Right renal cortex interstitium (tissue), 3 donors: ENCODE measurements at places on chromosomes 11 and 22.

- DNase-seq, result no peak
These were observed 39.8 kb downstream of the KREMEN1 start for GRCh38 chr22:29112681-29113080.

GRCh38 chr11:18111005-18111404 lies 5.1 kb upstream of the SAAL1 start:
- DNase-seq, result no peak

DNA sequence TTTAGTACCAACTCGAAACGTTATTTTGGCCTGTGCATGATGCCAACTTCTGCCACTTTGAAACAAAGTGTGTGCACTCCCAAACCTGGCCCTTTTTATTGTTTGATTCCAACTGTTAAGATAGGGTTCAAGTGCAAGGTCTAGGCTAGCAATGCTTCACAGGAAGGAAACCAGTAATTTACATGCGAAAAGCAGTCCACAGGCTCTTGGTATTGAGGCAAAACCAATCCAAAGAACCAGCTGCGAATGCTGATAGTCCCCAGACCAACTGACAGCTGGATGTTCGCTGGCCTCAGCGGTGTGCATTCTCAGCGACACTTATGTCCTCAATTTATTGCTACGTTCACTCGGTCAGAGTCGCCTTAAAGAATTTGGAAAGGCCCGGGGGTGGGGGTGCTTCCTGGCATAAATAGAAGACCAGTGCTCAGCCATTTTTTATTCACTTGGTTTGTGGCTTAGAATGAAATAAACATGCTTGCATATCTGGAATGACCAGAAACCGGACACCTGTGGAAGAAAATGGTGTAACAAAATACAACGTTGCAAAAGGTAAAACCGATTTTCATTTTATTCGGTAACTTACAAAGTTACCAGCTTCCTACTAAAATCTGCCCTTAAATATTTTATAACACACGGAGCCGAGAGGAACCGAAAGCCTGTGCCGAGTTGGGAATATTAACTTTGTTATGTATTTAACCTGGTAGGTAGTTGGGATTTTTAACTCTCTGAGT lies 1.6 kb downstream of the CPT1A start:
- no peak for DNase-seq

DNA sequence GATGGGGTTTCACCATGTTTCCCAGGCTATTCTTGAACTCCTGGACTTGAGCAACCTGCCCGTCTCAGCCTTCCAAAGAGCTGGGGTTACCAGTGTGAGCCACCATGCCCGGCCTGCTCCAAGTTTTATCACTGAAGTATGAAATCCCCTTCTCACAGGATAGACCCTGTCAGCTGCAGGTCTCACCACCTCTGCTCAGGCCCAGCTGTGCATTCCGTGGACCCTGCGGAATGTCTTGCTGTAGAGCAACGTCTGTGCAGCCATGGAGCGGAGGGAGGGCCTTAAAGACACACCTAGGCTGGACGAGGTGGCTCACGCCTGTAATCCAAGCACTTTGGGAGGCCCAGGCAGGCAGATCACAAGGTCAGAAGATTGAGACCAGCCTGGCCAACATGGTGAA lies 625.4 kb downstream of the BRD1 start:
- DNase-seq, result no peak

GRCh38 chr11:27291954-27292636 lies 70.9 kb downstream of the CCDC34 start:
- DNase-seq, result no peak

DNA sequence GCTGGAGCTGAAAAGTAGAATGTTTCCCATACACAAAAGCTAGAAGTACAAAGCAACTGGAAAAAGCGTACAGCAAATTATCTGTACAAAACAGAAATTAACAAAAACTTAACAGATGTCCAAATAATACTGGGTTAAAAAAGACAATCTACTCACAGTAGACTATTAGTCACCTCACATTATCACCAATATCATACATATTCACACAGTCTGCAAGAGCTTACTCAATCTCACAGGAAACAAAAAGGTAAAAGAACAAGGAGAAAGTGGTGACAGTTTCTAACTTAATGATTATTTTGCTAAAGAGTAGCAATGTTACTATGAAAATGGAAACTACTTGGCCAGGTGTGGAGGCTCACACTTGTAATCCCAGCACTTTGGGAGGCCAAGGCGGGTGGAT lies 11.9 kb downstream of the CELF1 start:
- no peak for DNase-seq

- DNase-seq, result peak; percentile 32
These were observed at the start of gene SERPING1 for GRCh38 chr11:57597461-57597915. TSS of gene SERPING1 (plus strand) at chr11:57597685. CDS start at chr11:57598271, 586 bp downstream.

- DNase-seq, result no peak
These were observed 205.4 kb downstream of the FAM76B start for GRCh38 chr11:95584180-95584579.

DNA sequence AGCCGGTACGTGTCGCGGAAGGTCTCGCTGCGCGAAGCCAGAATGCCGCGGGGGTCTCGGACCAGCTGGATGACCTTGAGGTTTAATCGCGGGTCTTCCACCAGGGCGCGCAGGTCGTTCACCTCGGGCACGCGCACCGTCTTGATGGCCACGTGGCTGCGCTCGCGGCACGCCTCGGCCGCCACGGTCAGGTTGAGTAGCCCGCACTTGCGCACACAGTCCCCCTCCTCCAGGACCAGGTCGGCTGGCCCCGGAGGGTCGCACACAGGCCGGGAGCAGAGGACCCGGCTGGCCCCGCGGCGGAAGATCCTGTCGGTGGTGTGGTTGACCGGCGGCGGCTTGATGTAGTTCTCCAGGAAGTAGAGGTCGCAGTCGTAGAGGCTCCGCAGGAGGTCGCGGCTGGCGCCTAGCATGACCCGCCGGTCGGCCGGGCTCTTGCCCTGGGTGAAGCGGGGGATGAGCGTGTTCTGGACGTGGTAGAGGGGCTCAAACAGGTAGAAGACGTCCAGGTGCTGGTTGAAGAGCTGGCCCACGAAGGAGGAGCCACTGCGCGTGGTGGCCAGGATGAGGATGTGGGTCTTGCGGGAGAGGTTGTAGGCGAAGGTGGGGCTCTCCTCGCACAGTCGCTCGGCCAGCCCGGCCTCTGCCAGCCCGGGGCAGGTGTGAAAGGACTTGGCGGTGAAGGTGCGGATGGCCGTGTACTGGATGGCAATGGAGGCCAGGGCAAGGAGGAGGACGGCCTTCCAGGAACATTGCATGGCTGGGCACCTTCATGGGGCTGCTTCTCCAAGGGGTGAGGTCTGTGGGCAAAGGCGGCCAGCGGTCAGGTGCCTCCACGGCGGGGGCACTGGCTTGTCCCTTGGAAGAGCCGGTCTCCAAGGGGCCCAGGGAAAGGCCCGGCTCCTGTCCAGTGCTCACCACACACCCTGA lies 15.0 kb downstream of the CHST1 start:
- DNase-seq, result no peak

DNA sequence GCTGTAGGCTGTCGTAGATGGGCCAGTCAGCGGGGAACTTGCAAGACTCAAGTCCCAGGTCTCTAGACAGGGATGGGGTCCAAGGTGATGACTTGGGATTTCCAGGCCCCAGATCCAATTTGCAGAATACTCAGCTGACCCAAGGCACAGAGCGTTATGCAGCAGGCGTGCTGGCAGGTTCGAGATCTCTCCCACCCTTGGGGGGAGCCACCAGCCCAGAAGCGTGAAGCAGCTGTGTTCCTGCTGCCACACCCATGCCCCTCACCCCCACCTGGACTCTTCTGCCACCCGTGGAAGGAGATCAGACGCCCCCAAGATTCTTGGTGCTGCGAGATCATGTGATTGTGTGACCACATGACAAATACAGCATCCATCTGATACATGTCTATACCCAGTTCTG lies 142.6 kb downstream of the BRD1 start:
- no peak for DNase-seq

DNA sequence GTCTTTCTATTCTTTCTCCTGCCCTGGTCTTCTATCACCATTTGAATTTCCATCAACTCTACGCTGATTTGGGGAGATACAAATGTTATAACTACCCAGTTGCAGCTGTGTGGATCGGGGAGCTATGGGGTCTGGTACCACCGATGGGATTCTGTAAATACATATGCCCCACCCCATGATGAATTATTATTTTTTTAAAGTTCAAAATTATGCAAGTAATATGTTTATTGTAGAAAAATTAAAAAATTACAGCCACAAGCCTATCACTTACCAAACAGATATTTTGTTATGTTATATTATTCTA lies 52.4 kb upstream of the CLMP start:
- no peak for DNase-seq

GRCh38 chr11:60155931-60156330 lies 27.0 kb downstream of the MS4A6A start:
- DNase-seq, result no peak

DNA sequence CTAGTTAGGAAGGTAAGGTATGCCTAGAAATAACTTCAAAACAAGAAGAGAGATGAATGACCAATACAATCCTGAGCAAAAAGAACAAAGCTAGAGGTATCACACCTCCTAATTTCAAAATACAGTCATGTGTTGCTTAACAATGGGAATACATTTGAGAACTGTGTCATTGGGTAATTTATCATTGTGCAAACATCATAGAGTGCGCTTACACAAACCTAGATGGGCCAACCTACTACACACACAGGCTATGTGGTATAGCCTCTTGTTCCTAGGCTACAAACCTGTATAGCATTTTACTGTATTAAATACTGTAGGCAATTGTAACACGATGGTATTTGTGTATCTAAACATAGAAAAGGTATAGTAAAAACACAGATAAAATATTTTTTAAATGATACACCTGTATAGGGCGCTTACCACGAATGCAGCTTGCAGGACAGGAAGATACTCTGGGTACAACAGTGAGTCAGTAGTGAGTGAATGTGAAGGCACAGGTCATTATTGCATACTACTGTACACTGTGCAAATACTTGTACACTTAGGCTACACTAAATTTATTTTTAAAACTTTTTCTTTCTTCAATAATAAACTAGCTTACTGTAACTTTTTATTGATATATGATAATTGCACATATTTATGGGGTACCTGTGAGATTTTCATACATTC lies 48.2 kb downstream of the STK33 start:
- DNase-seq, result no peak

GRCh38 chr11:96322775-96323641 lies 20.0 kb downstream of the MAML2 start:
- DNase-seq, result no peak

GRCh38 chr22:45478108-45478771 lies 24.4 kb upstream of the FBLN1 start:
- no peak for DNase-seq

- DNase-seq, result no peak
These were observed 101.3 kb upstream of the E2F8 start for GRCh38 chr11:19342036-19342435.

GRCh38 chr11:86101941-86102407 lies 33.1 kb upstream of the PICALM start:
- no peak for DNase-seq

GRCh38 chr22:37276776-37277175 lies 5.5 kb upstream of the CYTH4 start:
- no peak for DNase-seq

- no peak for DNase-seq
These were observed 27.9 kb upstream of the SLC36A4 start for GRCh38 chr11:93225662-93226061.

DNA sequence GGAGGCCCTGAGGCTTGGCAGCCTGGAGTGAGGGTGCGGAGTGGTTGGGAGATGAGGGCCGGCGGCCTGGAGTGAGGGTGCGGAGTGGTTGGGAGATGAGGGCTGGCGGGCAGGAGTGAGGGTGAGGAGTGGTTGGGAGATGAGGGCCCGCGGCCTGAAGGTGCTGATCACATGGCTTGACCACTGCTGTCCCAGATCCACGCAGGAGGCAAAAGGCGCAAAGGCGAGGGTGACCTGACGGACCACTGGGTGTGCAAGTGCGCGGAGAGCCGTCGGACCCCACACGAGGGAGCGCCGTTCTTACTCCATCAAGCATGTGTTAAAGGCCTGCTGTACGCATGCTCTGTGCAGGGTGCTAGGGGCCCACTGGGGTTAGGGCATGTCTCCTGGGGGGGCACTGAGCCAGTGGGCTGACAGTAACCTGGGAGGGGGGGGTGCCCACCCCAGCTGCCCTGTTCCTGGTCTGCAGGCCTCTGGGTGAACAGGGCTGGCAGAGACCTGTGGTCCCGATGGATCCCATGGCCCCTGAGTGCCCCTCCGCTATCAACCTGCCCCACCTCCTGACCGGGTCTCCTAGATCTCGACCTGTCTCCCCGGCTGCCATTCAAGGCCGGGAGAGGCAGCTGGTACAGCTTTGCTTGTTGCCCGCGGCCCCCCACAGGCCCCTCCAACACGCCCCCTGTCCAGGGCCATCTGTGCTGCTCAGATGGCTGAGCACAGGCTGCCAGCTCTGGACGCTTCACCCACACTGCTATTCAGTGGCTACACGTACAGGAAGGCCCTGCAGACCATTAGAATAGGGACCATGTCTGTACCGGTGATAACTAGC lies 21.1 kb downstream of the MRGPRD start:
- DNase-seq, result no peak

DNA sequence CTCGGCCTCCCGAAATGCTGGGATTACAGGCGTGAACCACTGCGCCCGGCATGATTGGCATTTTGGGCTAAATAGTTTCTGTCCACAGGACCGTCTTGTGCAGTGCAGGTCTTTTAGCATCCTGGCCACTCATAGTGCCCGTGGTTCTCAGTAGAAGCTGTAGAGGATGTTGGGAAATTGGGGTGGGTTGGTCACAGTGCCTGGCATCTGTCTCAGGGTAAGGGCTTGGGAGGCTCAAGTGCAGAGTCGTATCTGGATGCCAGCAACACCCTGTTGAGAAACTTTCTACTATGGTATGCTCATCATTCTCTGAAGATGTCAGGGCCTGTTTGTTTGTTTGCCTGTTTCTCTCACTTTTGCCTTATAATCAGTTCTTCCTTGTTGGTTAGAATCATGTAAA lies 21.9 kb downstream of the UBE2L3 start:
- no peak for DNase-seq

DNA sequence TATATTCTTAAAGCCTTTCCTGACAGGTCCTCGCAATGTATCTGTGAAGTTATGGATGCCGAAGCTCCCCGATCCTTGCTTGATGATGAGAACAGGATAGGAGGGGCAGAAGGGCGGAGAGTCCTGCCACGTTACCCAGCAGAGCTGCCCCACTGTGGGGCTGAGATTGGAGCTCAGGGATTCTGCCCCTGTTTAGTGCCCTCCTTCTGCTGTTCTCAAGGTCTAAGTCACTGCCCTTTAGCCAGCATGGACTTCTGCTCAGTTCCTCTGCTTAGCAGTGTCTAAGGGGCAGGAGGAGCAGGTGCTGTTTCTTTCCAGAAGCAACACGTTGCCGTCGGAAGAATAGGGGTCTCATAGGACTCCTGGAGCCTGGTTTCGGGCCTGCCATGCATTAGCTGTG lies 164.2 kb upstream of the B3GAT1 start:
- DNase-seq, result no peak

- DNase-seq, result no peak
These were observed 168.5 kb downstream of the NAV2 start for GRCh38 chr11:19881177-19881576.

- peak; percentile 36 for DNase-seq
These were observed 51.8 kb downstream of the C11orf71 start for GRCh38 chr11:114348200-114349191.
